WERI-Rb-1 (cell line): ENCODE measurements at places on chromosomes 6 and 20.

DNA sequence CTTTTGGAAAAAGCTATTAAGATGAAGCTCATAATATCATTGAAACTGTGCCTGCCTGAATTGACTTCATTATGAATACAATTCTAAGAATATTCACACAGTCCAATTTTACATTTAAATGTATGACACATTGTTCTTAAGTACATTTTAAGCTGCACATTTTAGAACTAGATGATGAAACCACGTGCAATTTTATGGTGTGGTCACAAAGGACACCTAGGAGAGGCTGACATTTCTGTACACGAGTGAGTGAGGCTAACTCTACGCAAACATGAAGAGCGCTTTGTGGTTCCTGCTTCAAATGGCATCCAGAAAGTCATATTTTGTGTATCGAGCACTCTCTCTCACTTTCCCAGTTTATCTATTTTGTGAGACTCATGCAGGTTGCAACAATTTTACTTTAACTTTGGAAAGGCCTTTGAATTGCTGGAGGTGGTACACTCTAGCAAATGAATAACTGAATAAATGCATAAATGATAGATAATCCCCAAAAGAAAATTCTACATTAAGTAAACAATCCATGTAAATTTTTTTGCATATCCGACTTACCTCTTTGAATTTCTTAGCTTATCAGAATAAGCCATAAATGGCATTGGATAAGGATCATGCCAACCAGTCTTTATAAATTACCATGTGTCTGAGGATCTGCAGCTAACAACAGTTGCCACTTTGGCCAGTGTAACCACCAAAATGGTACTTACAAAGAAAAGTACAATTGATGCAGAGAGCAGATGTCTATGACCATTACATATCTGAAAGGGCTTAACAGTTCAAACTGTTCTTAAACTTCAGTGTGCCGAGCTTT lies 97.3 kb downstream of the NRSN1 start:
- DNase-seq = no peak

DNA sequence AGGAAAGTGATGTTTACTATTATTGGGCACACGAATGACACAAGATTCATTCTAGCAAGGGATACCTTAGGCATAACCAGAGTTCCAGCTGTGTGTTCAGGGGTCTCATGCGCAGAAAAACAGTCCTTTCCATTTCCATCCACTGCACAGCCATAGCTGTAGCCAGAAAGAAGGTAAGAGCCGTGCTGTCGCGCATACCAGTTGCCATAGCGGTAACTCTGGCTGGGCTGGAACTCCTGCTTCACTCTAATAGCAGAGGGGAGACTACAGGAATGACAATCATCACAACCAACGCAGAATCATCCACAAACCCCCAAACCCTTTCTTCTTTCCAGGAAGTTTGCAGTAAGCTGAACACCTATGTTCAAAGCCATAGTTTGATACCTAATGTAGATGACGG lies 7.5 kb downstream of the C6orf52 start:
- DNase-seq = no peak

DNA sequence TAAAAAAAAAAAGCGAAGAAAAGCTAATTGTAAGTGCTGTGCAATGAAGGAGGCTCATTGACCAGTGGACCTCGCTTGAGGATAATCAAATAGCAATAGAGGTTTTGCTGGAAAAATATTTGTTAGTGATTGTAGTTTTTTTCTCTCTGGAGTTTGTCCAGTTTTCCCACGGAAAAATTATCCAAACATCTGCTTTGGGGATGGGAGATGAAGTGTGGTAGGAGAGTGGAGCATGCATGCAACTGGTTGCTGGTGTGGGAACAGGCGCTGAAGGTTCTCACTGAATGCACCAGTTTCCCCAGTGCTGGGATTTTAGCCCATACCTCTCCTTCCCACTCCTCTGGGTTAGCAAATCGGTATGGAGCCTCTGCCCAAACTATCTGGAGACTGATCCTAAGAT lies 281.7 kb upstream of the TAB2 start:
- DNase-seq = no peak

DNA sequence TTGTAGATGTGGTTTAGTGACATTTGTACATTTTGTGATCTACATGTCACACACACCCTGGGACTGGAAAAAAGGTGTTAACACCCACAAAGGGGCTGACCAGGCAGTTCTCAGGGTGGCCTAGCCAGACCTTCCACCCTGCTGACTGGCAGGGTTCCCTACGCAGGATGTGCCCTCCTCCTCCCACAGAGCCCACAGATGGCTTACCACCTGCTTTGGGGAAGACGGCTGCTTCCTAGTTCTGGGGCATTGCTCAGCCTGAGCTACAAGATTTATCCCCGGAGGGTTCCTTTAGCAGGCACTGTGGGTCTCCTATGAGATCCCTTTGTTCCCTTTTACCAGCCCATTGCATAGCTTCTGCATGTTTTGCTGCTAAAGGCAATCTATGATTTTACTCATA lies 35.1 kb downstream of the SNAP25 start:
- peak; percentile 21 for DNase-seq

GRCh38 chr6:45174045-45174444 lies 154.1 kb upstream of the RUNX2 start:
- DNase-seq = no peak

DNA sequence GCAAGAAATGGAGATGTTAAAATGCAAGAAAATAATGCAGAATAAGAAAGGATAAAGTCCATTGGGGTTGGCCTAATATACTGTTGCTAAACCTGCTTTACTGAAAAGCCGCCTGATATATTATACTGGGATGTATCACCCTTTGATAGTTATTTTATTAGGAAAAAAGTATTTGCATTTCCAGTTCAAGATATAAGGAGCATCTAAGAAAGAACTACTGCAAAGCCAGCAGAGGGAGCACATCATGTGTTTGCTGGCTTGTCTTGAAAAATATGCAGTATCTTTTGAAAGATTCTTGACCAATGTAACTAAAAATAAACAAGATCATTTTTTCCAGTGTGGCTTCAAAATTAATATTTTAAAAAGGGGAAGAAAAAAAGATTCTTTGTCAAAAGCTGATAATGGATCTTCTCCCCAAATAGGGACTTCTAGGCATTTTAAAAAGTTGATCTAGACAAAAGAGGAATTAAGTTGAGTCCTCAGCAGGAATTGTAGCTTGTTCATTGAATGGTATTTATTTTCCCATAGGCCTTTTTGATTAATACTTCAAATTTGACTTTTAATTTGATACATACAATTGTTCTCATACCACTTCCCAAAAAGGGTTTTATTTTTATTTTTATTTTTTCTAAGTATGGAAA lies 214.9 kb downstream of the ZFAND3 start:
- peak; percentile 27 for DNase-seq

DNA sequence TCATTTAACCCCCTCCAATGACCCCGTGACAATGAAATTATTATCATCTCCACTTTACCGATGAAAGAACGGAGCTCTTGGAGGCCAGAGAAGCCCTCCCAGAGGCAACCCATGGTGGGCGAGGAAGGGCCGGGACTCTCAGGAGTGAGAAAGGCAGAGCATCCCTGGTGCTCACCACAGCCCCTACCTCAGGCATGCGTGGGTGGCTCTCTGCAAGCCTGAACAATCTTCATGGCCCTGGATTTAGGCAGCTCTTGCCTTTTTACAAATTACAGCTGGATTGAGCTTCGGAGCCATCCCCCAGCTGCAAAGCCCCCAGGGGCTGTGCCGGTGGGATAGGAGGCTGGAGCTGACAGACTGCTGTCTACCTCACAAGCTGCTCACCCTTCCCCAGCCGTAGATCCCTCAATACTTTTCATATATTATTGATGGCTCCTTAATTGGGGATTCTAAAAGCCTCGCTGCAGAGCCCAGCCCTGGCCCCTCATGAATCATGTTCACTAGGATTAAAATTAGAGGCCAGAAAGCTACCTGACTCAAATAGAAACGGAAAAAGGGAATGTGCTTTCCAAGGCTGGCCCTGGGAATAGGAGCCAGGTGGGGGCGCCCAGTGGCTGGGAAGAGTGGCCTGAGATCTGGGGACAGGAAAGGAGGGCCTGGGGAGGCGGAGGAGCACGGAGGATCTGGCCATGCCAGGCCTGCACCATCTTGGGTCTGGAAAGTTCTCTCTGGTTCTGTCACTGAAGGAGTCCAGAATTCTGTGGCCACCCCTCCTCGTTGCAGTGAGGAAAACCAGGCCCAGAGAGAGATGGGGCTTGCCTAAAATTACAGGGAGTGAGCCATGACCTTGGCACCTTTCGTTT lies 29.1 kb downstream of the CPNE5 start:
- peak; percentile 76 for DNase-seq

DNA sequence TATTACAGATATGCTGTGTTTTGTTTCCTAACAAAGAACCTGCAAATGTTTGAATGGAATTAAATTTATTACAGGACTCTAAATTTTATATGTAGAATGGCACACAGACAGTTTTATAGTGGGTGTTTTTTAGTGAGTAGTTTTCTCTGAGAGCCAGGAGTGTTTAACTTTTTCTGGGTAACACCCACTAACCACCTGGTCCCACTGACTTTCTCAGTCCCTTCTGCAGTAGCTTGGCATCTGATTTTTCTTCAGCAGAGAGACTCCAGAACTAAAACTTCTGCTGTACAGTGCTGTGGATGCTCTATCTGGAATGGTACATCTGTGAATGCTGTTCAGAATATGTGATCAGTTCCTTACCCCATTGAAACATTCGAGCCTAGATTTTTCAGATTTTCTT lies 6.3 kb downstream of the YWHAB start:
- no peak for DNase-seq

DNA sequence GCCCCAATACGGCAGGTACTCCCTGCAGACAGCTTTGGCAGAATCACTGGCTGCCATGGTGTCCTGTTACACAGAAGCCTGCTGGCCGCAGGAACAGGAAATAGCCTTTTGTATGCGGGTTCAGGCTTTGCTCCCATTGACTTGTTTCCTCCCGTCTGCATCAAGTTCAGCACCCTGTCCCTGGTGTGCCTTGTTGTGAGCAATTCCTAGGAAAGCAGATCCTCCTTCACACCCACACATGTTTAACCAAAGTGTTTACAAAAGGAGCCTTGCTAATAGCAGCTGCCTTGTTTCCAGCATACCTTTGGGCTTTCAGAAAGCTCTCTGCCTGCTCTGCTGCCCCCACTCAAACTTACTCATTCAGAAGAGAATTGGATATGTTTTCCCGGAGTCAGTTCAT lies 127.2 kb upstream of the SUPT3H start:
- no peak for DNase-seq

- no peak for DNase-seq
Observed at GRCh38 chr6:105097288-105097687, 82.5 kb downstream of the POPDC3 start.

DNA sequence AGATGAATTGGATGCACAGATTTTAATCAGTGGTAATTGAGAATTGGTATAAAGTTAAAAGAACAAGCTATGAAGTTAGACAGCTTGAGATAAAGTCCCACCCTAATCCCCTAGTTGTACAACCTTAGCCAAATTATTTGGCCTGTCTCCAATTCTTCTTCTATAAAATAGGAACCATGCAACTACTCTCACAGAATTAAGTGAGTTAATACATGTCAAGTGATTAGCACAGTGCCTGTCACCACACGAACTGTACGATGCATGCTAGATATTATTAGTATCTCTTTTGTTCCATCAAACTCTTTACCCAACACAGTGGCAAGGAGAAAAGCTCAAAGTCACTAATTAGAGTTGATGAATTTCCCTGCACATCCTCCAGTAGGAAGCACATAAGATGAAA lies 44.7 kb downstream of the MBOAT1 start:
- DNase-seq = no peak

- peak; percentile 68 for DNase-seq
Observed at GRCh38 chr20:58293453-58293852, 16.1 kb upstream of the RAB22A start.

DNA sequence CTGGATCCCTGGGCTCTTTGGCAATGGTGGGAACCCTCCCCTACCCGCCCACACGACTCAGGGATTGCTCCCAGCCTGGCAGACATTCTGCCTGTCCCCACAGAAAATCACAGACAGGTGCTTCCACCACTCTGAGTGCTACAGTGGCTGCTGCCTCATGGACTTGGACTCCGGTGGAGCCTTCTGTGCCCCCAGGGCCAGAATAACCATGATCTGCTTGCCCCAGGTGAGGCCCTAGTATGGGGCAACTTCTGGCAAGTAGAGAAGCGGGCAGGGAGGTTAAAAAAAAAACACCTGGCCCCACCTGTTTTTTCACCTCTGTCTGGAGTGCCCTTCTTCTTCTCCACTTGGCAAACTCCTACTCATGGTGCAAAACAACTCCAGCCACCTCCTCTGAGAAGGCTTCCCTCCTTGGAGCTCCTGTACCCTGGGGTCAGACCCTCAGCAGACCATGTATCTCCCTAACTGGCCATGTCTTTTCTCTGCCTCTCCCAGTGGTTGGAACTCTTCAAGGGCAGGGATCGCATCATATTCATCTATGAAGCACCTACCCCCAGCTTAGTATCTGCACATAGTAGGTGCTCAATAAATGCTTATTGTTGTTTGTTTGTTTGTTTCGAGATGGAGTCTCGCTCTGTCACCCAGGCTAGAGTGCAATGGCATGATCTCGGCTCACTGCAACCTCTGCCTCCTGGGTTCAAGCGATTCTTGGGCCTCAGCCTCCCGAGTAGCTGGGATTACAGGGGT lies 1.1 kb downstream of the CLPSL2 start:
- DNase-seq = no peak

DNA sequence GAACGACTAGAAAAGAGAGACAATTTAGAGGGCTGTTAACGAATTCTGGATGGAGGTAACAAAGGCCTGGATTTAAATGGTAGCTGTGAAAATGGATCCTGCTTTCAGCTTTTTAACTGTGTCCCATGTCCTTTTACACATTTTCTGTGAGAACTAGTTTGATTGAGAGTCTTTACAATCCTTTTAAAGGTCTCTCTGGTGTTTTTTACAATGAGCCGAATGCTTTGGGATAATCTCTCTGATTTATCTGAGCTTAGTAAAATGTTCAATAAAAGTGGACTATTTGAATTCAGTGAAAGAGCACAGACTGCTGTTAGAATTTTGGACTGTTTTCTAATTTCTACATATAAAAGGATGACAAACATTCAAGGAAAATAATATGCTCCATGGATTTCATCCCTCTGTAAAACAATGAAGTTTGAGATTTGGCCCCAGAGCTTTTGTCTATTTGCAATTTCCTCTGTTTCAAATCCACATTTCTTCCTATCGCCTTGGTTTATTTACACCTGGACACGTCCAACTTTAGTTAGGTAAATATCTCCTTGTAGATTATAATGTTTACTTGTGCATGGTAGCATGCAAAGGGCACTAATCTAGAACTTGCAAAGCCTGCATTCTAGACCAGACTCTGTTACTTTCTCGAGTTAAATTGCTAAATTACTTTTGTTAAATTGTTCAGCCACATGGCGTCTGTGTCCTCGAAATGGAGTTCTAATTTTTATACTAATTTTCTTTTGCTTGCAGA lies 871.0 kb upstream of the CITED2 start:
- DNase-seq = no peak

- DNase-seq = no peak
Observed at GRCh38 chr6:56806368-56806767, 148.5 kb upstream of the BEND6 start.

- no peak for DNase-seq
Observed at GRCh38 chr20:47188540-47188939, 168.0 kb downstream of the ZMYND8 start.

DNA sequence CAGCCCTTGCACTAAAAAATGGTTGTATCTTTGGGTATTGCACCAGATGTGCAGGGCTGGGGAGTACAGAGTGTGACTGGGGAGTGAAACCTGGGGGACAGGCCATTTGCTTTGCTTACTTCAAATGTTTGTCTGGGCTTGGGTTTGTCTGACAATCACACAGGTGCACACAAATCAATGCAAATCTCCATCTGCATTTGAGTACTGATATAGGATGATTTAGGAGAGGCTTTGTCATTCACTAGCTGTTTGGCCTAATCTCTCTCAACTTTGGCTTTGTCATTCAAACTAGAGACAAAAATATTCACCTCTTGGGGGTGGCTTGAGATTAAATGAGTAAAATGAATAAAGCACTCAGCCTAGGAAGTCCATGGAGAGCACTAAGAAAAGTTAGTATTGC lies 3.8 kb downstream of the GUCA1A start:
- DNase-seq = no peak
